Stimulated activated CD4-positive, alpha-beta T cell treated with anti-CD3 and anti-CD28 coated beads, Interleukin-12 subunit alpha, Interleukin-12 subunit beta, amount 100 ng/mL, for 24 hours (primary cell): ENCODE measurements at places on chromosomes 2 and 18.

GRCh38 chr2:33670392-33670937 lies 71.4 kb upstream of the FAM98A start:
- no peak for DNase-seq

- no peak for DNase-seq
Measured at GRCh38 chr2:20662308-20662937, 4.5 kb upstream of the GDF7 start.

DNA sequence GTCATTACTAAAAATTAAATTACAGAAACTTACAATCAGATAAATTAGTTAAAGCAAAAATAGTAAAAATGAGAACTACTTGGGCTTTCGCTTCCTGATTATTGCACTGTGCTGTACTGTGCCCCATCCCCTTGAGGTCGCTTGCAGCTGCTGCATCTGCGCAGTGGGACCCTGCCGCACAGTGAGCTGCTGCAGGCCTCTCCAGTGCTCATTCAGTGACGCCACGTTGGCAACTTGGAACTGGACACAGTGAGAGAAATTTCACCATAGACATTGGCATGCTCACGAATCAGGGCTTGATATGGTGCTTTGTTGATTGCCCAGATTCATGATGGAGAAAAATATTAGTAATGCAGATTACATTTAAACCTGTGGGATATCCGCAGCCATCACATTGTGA lies 290.8 kb upstream of the MYT1L start:
- DNase-seq: no peak

GRCh38 chr2:219671279-219671678 lies 43.8 kb downstream of the SLC4A3 start:
- no peak for DNase-seq

DNA sequence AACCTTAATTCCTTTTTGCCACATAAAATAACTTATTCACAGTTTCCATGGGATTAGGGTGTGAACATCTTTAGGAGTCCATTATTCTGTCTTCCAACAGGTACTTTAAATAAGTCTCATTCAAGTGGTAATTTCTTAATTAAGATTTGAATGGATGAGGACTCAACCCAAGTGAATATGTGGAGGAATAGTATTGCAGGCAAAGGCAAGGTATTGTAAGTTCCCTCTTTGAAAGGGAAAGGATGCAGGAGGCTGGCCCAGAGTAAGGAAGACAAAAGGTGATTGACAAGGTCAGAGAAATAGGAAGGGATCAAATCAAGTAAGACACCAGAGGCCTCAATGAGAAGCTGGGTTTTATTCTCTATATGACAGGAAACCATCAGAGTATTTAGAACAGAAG lies 238.2 kb upstream of the RBMS1 start:
- DNase-seq: no peak

DNA sequence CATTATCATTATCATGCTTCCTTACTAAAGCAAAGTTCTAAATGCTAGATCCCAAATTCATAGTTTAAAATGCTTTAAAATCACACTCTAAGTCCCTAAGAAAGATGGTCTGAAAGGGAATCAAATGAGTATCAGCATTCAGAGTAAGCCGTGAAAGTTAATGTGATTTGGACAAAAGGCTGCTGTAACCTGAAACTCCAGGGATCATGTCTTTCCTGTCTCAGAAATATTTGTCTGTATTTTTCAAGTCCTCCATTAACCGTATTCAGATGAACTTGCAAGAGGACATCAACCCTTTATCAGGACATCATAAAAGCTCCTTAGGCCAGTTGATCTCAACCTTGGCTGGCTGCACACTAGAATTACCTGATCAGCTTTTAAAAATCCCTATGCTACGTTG lies 324.3 kb upstream of the PKDCC start:
- DNase-seq: no peak
